Panc1 (cell line): ENCODE measurements at places on chromosomes 5 and 9. TPM values are rescaled to one million over a fixed set of nuclear protein-coding genes. Genes with fewer than 3 reads are reported as not detected.

DNA sequence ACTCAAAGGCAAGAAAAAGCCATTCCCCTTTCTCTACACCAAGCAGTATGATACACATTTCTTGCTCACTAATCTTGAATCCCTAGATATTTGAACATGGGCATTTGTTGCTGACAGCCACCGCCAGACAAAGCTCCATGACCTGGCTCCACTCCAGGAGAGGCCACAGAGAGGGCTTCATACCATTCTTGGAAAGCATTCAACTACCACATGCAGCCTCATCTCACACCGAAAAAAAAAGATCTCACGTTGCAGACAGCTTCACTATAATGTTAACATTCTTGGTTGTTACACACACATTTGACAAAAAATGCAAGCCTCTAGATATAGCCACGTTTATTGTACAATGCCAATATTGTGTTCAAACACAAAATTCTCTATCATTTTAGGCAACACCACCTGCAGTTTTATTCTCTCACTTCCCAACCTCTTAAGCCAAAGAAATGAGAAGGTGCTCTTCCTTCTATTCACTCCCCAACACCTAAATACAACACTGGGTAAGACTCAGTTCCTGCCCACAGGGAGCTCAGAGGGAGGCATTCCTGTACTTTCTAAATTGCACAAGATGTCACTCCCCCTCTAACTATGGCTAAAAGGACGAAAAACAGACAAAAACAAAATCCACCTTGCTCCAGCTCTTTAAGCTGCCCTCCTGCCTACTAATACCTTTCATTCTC lies 222.4 kb downstream of the TSSK1B start:
- no peak for DNase-seq
- H3K4me3 ChIP-seq, result no peak overlapping the region
- H3K36me3 ChIP-seq, result no peaks in the 10 kb centered on the region
- H3K27me3 ChIP-seq, result no peaks in the 10 kb centered on the region
- H3K27ac ChIP-seq, result no peak overlapping the region

DNA sequence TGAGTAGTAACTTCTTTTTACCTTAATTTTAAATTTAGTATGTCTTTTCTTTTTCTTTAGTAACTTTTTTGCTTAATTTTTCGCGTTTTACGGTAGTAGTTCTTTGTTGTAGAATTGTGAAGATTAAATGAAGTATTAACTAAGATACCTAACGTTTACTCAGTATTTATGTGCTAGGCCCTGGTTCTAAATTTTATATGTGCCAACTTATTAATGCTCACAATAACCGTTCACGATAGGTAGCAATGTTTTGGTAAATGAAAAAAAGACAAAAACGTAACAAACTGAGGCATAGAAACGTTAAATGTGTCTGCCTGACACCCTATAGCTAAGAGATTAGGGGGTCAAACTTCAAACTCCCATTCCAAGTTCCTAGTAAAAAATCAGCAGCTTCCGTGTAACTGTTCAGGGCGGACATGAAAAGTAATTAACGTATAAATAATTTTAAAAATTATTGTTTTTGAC lies 1.2 kb downstream of the MRPS30 start:
- peaks cover 46% of the 10 kb centered on the region for H3K36me3 ChIP-seq
- DNase-seq, result no peak
- H3K4me3 ChIP-seq, result peak overlapping the region; percentile 98
- peaks cover 14% of the 10 kb centered on the region; the same call in 1 of the 2 replicates for H3K4me1 ChIP-seq

GRCh38 chr5:143313298-143313852 lies 90.1 kb downstream of the NR3C1 start:
- no peak for DNase-seq
- H3K27me3 ChIP-seq, result no peaks in the 10 kb centered on the region
- no peak overlapping the region for H3K4me3 ChIP-seq

DNA sequence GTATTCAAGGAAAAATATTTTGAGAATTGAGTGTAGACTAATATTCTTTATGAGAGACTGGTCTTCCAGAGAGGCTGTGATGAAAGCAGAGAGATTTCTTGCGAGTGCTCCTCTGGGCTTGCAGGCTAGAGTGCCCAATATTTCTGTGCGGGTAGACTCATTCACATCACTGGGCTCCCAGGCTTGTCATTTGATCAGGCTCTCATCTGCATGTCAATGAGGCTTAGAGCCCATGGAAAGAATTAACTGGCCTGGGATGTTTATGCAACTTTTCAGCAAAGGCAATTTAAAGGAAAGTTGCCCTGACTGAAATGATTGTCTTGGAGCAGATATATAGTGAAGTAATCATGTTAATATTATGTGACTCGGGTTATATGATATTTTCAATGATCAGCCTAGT lies 42.3 kb downstream of the SNCAIP start:
- H3K4me3 ChIP-seq, result no peak overlapping the region
- no peak overlapping the region for H3K27ac ChIP-seq
- no peaks in the 10 kb centered on the region for H3K36me3 ChIP-seq

- H3K27me3 ChIP-seq, result no peaks in the 10 kb centered on the region
- peaks cover 59% of the 10 kb centered on the region for H3K4me1 ChIP-seq
- no peak for DNase-seq
- H3K4me3 ChIP-seq, result peak overlapping the region; percentile 64; the same call in 1 of the 2 replicates
- no peaks in the 10 kb centered on the region for H3K36me3 ChIP-seq
- H3K27ac ChIP-seq, result peak overlapping the region; percentile 94
These were observed 3.9 kb upstream of the MGAT1 start for GRCh38 chr5:180806351-180807011.

GRCh38 chr5:103369125-103370120 lies 110.9 kb downstream of the MACIR start:
- no peak for DNase-seq
- no peak overlapping the region for H3K4me3 ChIP-seq
- no peaks in the 10 kb centered on the region for H3K4me1 ChIP-seq
- no peaks in the 10 kb centered on the region for H3K27me3 ChIP-seq
- H3K36me3 ChIP-seq, result no peaks in the 10 kb centered on the region; the same call in 1 of the 2 replicates

DNA sequence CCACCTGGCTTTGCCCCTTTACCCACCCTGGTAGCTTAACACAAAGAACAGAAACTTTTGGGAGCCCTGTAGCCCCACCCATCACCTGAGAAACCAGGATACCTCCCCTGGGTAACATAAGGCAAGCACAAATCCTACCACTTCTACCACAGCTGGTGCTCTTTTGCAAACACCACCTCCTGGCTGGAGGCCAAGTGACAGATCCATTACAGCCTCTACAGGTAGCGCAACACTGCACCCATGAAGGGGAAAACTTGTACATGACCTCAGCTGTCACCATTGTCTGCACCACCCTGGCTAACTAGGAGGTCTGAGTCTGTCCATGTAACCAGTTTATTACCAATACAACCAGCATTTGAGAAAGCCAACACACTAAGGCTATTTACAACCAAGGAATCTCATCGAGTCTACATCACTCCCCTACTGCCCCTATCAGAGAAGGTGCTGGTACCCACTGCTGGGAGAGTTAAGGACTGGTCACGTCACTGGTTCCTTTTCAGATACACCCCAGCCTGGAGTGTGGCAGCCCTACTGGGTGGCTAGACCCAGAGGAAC lies 128.6 kb downstream of the PJA2 start:
- no peak overlapping the region for H3K27ac ChIP-seq
- DNase-seq, result no peak
- no peaks in the 10 kb centered on the region for H3K4me1 ChIP-seq
- no peak overlapping the region for H3K4me3 ChIP-seq
- peaks cover 8% of the 10 kb centered on the region; the same call in 1 of the 2 replicates for H3K27me3 ChIP-seq
- no peaks in the 10 kb centered on the region for H3K36me3 ChIP-seq

NEUROG1 gene
- not detected for total RNA-seq

DNA sequence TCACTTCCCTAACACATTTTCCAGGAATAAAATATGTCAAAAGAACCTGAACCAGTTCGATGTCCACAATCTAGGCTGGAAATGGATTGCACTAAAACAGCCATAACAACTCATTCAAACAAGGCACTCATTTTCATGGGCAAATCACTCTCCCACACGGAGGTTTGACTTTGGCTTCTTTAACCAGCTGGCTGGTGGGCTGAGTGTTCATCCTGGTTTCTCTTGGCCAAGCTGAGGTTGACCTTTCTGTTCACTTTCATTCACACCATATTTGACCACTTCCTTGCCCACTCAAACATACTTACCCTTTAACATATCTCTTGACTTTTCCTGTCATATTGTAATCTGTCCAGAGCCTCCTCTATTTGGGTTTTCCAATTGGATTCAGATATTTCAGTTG lies 5.4 kb downstream of the IL7R start:
- H3K4me1 ChIP-seq, result no peaks in the 10 kb centered on the region
- H3K27me3 ChIP-seq, result no peaks in the 10 kb centered on the region
- DNase-seq, result no peak
- no peak overlapping the region for H3K27ac ChIP-seq

- H3K27ac ChIP-seq, result no peak overlapping the region
- no peaks in the 10 kb centered on the region for H3K4me1 ChIP-seq
- no peaks in the 10 kb centered on the region for H3K36me3 ChIP-seq
- DNase-seq, result no peak
- H3K4me3 ChIP-seq, result no peak overlapping the region
These were observed 205.0 kb upstream of the PRDM9 start for GRCh38 chr5:23302438-23302837.

DNA sequence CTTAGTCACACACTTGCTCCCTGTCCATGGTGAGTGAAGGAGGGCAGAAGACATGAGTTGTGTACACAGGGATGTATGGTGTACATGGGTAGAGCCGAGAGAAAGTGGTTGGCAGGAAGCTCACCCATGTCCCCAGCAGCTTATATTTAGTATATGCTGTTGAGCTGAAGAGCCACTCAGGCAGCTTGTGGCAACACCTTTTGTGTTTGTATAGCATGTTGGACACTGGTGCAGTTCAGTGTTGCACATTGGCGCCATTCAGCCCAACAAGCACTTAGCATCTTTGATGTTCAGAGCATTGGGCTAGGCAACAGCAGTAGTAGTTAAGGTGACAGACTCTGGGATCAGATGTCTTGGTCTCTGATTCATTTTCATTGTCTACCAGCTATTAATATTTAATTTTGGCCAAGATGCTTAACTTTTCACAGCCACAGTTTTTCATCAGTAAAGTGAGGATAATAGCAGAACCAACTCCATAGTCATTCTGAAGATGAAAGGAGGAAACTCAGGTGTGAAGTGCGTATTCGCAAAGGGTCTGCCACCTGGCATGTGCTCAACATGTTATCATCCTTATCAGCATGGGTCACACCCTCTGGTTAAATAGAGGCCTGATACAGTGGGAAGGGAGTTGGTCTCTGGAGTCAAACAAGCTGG lies 184.8 kb downstream of the NR3C1 start:
- DNase-seq, result no peak
- H3K36me3 ChIP-seq, result no peaks in the 10 kb centered on the region
- H3K4me1 ChIP-seq, result peaks cover 8% of the 10 kb centered on the region
- no peaks in the 10 kb centered on the region for H3K27me3 ChIP-seq
- H3K27ac ChIP-seq, result no peak overlapping the region

GRCh38 chr9:96025995-96026602 lies 150.6 kb downstream of the ERCC6L2 start:
- no peaks in the 10 kb centered on the region for H3K4me1 ChIP-seq
- DNase-seq, result no peak
- no peaks in the 10 kb centered on the region for H3K36me3 ChIP-seq
- no peak overlapping the region for H3K27ac ChIP-seq
- no peaks in the 10 kb centered on the region; the same call in 1 of the 2 replicates for H3K27me3 ChIP-seq

DNA sequence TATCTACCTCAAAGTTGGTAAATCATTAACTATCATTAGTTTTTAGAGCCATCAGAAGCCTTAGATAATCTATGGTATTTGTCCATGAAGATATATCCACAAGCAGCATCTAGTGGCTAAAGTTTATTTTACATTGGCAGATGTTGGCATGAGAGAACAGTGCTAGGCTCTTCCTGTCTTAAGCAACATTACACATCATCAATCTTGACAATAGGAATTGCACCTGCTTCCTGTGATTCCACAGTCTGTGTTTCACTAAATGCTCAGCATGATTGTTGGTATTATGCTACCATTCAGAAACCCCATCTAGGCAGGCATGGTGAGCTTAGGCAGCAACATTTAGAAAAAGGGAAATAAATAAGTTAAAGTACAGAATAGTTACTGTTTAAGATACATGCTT lies 246.6 kb downstream of the SLCO4C1 start:
- no peak overlapping the region for H3K4me3 ChIP-seq
- DNase-seq, result no peak
- no peaks in the 10 kb centered on the region for H3K27me3 ChIP-seq
- no peak overlapping the region for H3K27ac ChIP-seq

- H3K4me1 ChIP-seq, result no peaks in the 10 kb centered on the region
- H3K36me3 ChIP-seq, result no peaks in the 10 kb centered on the region
These were observed 129.3 kb upstream of the SLC44A1 start for GRCh38 chr9:105114964-105115728.

PROB1 gene
- 2.3 TPM for total RNA-seq

GRCh38 chr9:78386773-78387172 lies 89.8 kb downstream of the PSAT1 start:
- no peak for DNase-seq
- no peaks in the 10 kb centered on the region for H3K4me1 ChIP-seq
- H3K4me3 ChIP-seq, result no peak overlapping the region
- H3K27me3 ChIP-seq, result no peaks in the 10 kb centered on the region
- no peaks in the 10 kb centered on the region for H3K36me3 ChIP-seq
- no peak overlapping the region for H3K27ac ChIP-seq

HEXB gene
- total RNA-seq, result 248 TPM

ZNF300 gene
- total RNA-seq, result 0.05 TPM

DNA sequence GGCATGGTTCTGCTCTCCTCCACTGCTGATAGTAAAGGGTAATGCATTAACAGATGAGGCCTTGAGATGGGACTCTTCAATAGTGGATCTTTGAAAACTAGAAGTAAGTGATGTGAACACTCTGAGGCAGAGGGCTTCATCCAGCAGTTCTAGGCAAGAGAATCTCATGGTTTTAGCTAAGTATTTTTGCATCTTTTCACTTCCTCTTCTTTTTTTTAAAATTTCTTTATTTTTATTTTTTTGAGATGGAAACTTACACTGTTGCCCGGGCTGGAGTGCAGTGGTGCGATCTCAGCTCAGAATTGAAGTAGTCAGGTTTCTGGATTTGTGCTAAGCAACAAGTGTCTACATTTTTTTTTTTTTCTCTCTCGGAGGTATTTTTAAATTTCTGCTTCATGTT lies 101.9 kb downstream of the MTRR start:
- no peaks in the 10 kb centered on the region for H3K4me1 ChIP-seq
- no peak overlapping the region for H3K27ac ChIP-seq
- DNase-seq, result no peak

ZNF658 gene
- total RNA-seq, result 3.6 TPM

DNA sequence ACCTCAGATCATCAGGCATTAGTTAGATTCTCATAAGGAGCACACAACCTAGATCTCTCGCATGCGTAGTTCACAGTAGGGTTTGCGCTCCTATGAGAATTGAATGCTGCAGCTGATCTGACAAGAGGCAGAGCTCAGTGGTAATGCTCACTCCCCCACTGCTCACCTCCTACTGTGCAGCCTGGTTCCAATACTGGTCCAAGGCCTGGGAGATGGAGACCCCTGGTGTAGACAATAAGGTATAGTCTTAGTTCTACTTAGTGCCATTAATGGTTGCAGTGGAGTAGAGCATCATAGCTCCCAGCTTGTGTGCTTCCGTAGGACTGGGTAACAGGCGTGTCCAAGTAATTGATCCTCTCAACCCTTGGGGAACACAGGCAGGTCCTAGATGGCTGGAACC lies 70.4 kb upstream of the ANKRD55 start:
- peaks cover 3% of the 10 kb centered on the region; the same call in 1 of the 2 replicates for H3K4me1 ChIP-seq
- no peak overlapping the region for H3K4me3 ChIP-seq
- no peak for DNase-seq
- H3K27ac ChIP-seq, result no peak overlapping the region

LPAR1 gene
- total RNA-seq, result 11.0 TPM

SH3GL2 gene
- not detected for total RNA-seq

GRCh38 chr5:159531554-159532105 lies 201.3 kb upstream of the IL12B start:
- no peaks in the 10 kb centered on the region for H3K27me3 ChIP-seq
- no peak overlapping the region for H3K27ac ChIP-seq
- H3K36me3 ChIP-seq, result no peaks in the 10 kb centered on the region; the same call in 1 of the 2 replicates
- DNase-seq, result no peak
- no peaks in the 10 kb centered on the region for H3K4me1 ChIP-seq

ADGRV1 gene
- 0.49 TPM for total RNA-seq
